CD4-positive, alpha-beta T cell treated with Interleukin-10 for 1 hour (primary cell): ENCODE measurements at places on chromosomes 1 and 21.

GRCh38 chr1:241129207-241129960 lies 227.6 kb downstream of the RGS7 start:
- DNase-seq = no peak

GRCh38 chr1:167993720-167994119 lies 56.8 kb upstream of the MPC2 start:
- DNase-seq = no peak

- DNase-seq = no peak
These were observed 51.3 kb upstream of the ATP1A1 start for GRCh38 chr1:116321766-116322175.

DNA sequence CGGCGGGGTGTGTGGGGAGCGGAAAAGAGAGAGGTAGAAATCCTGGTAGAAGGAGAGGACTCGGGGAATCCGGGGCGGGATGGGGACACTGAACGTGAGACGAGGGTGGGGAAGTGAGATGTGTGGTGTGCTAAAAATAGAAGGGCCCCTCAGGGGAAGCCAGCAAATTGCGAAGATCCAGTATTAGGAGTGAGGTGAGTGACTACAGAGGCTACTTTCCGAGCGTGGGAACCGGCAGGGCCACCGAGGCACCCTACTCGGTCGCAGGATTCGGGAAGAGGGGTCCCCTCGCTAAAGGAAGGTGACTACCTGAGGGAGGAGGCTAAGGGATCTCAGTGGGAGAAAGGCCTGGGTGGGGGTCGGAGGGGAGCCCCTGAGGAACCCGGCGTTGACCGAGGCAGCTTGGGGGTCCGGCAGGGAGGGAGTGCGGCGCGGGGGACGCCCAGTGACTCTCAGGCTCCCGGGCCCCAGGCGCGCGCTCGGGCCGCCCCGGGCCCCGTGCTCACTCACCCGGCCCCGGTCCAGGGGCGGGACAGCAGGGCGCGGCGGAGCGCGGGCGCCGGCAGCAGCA lies 318 bp downstream of the ALDH4A1 start:
- no peak for DNase-seq

DNA sequence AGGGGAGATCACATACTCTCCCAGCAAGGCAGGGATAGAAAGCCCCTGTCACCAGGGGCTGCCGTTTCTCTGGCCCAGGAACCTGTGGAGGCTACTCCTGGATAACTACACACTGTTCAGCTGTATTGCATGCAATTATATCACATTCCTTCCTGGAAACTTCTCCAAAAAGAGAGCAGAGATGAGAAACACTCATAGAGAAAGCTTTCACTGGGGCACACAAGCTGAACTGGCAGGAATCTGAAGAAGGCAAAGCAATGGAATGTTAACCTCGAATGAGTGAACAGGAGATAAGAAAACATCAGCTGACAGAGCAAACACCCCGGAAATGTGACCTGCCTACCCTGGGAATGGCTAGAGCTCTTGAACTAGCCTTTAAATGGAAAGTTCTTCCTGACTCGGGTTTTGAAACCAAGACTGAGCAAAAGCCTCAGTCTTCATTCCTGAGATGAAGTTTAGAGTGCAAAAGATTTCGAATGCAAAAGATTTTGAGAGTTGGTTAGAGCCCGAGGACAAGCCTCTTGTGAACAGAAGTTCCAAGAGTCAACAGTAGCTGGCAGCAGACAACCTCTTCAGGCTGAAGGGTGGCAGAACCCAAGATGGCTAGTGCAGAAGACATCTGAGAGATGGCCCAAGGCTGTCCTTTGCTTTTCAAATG lies 32.3 kb downstream of the CCN1 start:
- no peak for DNase-seq

- DNase-seq = no peak
These were observed at the start of gene OLFM3 for GRCh38 chr1:101996825-101997465. TSS of gene OLFM3 (minus strand) at chr1:101996926.

DNA sequence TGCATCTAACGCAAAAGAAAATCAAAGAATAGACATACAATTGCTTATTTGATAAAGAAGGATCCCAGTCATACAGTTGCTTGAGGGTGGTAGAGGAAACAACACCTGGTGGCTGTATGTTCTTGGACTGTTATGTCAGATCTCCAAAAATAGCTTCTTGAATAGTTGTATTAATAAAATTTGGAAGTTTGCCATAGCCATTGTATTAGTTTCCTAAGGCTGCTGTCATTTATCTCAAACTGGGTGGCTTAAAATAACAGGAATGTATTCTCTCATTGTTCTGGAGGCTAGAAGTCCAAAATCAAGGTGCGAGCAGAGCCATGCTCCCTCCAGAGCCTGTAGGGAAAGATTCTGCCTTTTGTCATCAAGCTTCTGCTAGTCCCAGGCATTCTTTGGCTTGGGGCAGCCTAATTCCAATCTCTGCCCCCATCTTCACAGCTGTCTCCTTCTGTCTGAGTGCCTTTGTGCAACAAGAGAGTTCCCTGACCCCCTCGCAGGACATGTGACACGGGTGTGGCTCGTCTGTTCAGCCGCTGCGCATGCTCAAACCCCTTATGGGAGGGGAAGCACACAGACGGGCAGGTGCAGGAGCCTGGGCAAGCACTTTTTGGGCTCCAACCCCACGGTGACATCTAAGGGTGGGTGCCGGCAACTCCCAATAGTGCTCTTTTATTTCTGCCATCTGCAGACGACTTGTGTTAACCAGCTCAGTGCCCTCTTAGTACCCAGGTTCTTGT lies 21.7 kb upstream of the GRIK1 start:
- DNase-seq = no peak

GRCh38 chr1:67711158-67711854 lies 26.3 kb downstream of the GADD45A start:
- DNase-seq = no peak

GRCh38 chr1:180136331-180136967 lies 18.2 kb upstream of the QSOX1 start:
- no peak for DNase-seq

- DNase-seq = no peak
These were observed 23.9 kb upstream of the NRDC start for GRCh38 chr1:51902456-51902855.

DNA sequence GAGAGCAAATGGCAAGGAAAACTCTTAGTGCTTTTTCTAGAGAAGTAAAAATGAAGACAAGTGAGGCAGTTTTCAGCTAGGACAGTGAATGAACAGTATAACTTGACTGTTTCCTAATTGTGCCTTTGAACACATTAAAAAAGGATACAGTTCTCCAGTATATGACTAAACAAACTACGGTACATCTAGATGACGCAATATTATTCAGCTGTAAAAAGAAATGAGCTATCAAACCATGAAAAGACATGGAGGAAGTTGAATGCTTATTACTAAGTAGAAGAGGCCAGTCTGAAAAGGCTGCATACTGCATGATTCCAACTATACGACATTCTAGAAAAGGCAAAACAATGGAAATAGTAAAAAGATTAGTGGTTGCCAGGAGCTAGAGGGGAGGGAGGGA lies 206.3 kb downstream of the SIPA1L2 start:
- no peak for DNase-seq

- DNase-seq = no peak
These were observed 514.5 kb downstream of the NPHP4 start for GRCh38 chr1:5477716-5478115.

DNA sequence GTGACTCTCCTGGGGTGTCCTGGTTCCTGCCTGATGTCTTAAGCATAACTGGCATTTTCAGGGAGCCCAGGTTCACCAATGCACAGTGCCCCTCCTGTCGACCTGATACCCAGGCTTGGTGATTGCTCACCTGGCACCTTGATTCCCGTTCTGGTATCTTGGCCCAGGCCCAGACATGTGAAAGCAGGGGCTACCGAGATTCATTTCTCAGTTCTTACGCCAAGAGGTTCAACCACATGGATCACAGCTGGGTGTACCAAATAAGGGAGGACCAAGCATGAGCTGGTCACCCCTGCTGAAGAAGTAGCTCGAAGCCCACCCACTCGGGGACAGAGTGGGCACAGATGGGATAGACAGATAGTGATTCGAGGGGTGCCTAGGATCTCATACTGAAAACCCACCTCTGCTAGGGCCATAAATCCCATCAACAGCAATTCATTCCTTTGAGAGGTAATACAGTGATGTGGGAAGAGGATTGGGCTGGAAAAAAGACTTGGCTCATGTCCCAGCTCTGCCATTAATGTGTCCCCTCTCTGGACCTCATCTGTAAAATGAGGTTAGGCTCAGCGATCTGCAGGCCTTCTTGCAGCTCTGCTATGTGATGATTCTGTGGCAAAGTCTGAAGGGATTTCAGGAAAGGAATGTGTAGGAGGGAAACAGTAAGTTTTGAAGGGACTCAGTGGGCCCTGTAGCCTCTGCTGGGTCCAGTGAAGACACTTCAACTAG lies 2.7 kb downstream of the EPHX1 start:
- no peak for DNase-seq

DNA sequence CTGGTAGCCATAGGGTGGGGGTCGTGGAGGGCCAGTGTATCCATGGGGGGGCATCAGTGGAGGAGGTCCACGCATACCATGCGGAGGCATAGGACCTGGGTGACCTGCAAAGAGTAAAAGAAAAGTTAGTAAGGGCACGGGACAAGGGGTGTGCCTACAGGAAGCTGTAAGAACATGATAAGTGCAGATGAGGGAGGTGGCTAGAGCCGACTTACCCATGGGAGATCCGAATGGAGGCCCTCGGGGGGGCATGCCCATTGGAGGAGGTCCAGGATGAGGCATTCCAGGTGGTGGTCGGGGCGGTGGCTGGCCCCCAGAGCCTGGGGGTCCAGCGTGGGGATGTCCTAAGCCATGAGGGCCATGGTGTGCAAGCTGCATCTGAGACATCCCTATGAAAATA lies 4.0 kb downstream of the SF3B4 start:
- DNase-seq = no peak

DNA sequence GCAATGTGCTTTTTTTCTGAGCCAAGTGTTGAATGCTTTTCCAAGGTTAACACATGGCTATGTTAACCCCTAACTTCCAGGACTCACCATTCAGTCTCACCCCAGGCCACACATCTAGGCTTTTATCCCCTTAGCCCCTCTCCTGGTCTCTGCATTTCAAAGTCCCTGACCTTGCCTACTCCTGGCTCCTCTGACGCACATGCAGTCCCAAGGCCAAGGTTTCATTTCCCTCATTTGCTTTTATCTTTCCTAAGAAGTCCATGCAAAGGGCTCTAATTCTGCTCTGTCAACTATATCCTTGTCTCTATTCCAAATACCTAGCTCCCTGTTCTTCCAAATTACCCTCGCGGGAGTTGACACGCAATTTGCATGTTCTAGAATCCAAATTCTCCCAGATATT lies 25.4 kb downstream of the SLC30A10 start:
- no peak for DNase-seq

- DNase-seq = no peak
These were observed 7.1 kb downstream of the RNPEP start for GRCh38 chr1:201989354-201990128.

DNA sequence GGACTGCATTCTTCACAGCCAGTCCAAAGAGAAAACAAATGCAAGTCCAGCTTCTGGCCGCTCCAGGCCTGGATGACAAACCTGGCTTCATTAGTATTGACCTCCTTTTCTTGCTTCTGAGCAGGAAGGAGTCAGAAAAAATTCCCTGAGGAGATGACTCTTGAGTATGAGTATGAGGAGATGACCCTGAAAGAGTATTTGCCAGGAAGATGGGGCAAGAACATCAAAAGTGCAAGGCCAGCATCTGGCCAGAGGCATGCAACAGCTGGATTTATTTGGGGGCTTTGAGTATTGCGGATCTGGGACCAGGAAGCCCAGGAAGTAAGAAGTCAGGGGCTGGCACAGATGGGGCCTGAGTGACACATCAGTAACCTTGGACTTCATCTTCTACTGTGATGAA lies 113.9 kb downstream of the GLIS1 start:
- DNase-seq = no peak

DNA sequence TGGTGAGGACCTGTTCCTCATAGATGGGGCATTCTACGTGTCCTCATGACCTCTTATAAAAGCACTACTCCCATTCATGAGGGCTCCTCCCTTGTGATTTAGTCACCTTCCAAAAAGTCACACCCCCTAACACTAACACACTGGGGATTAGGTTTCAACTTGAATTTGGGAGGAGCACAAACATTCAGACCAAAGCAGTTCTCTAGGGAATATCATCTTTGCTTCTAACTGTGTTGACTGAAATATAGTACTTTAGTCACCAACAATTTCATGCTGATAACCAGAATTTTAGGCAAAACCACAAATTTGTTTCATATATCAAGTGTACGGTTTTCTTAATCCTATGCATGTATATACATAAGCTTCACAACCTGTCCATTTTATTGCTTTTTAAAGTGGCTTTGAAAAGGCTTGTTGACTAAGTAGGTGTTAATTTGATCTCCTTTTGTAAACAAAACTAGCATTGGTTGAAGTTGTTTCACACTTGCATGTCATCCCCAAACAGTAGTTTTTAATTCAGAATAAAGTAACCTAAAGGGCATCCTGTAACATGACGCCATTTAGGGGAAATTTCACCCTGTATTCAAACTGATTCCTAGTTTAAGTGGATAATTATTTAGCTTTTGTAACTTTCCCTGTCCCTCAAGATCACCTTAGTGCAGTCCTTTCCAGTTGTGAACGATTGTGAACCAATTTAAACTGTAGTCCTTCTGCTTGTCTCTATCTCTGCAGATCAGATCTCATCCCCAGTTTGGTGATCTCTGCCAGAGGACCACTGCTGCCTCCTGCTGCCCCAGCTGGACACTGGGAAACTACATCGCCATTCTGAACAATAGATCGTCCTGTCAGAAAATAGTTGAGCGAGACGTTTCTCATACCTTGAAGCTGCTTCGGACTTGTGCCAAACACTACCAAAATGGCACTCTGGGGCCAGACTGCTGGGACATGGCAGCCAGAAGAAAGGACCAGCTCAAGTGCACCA lies 141.1 kb downstream of the TLR5 start:
- DNase-seq = no peak

DNA sequence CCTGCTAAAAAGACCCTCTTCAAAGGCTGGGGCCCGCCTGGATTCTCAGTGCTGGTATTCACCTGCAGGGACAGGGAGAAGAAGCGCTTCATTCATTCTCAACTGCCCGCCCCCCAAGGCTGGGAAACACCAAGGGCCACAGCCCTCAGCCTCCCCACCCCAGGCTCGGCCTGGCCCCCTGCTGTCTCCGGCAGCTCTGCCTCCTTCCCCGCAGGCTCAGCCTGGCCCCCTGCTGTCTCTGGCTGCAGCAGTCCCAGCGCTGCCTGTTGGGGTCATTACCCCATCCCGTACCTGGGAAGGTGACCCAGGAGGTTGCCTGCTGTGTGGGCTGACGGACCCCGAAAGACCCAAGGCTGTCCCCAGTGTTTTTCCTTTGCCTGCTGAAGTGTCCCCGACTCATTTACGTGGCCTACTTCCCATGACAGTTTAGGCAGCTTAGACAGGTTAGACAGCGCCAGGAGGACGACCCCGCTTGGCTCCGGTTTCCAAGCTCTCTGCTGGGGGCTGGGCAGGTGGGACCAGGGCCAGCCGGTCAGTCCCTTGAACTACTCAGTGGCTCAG lies 22.9 kb upstream of the CLSTN1 start:
- no peak for DNase-seq

GRCh38 chr1:160726498-160727315 lies 12.3 kb upstream of the SLAMF7 start:
- DNase-seq = peak; percentile 84

GRCh38 chr1:8704866-8705506 lies 112.5 kb downstream of the RERE start:
- DNase-seq = no peak
